ENCODE measurements at places on chromosomes 11 and 22. TPM values are rescaled to one million over a fixed set of nuclear protein-coding genes. Genes with fewer than 3 reads are reported as not detected.
A peak's percentile ranks its signal among the peaks of the same experiment; 100 is the strongest.

DNA sequence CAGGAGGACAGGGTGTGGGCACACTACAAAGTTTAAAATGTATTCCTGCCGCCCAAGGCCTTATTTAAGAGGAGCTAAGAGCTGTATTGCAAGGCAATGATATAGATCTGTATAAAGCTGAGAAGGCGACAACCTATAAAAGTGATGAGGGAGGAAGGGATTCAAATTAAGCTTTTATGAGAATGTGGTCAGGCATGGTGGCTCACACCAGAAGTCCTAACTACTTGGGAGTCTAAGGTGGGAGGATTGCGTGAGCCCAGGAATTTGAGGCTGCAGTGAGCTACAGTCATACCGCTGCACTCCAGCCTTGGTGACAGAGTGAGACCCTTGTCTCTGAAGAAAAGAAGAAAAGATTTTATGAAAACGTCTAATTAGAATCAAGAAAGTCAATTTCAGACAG lies 9.7 kb upstream of the GLB1L3 start:
- no peaks in the 10 kb centered on the region for H3K36me3 ChIP-seq
- H3K27me3 ChIP-seq = no peaks in the 10 kb centered on the region

- H3K4me1 ChIP-seq = peaks cover 4% of the 10 kb centered on the region
- no peaks in the 10 kb centered on the region for H3K27me3 ChIP-seq
- H3K27ac ChIP-seq = no peak overlapping the region
- DNase-seq = peak; percentile 30
- no peaks in the 10 kb centered on the region for H3K36me3 ChIP-seq
Observed at GRCh38 chr11:68386331-68386978, 74.1 kb downstream of the LRP5 start.

DNA sequence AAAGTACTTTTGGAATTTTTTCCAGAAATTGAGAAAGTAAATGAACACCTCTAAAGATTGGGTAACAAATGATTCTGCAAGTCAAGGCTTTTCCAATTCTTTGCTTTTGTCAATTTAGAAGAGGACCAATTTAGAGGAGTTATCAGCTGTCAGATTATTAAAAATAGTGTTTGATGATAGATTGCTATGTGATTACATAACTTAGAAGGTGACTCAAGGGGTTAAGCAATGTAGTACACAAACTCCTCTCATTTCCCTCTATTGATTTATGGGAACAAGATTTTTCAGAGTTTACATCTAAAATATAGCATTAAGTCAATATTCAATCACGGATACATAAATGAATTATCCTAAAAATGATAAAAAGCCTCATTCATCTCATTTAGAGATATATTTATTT lies 70.3 kb downstream of the INSC start:
- no peak overlapping the region for H3K4me3 ChIP-seq
- no peaks in the 10 kb centered on the region for H3K4me1 ChIP-seq
- H3K27ac ChIP-seq = no peak overlapping the region
- no peaks in the 10 kb centered on the region for H3K36me3 ChIP-seq

FREY1 gene
- polyA plus RNA-seq = 0.23 TPM

GRCh38 chr11:12705874-12706273 lies 31.7 kb downstream of the TEAD1 start:
- no peak overlapping the region for H3K27ac ChIP-seq
- H3K36me3 ChIP-seq = no peaks in the 10 kb centered on the region
- no peak overlapping the region for H3K4me3 ChIP-seq
- no peak for DNase-seq

GRCh38 chr11:66850588-66851238 lies 6.2 kb upstream of the LRFN4 start:
- no peaks in the 10 kb centered on the region for H3K27me3 ChIP-seq
- H3K4me3 ChIP-seq = no peak overlapping the region
- H3K4me1 ChIP-seq = peaks cover under 1% of the 10 kb centered on the region
- no peaks in the 10 kb centered on the region for H3K36me3 ChIP-seq

DNA sequence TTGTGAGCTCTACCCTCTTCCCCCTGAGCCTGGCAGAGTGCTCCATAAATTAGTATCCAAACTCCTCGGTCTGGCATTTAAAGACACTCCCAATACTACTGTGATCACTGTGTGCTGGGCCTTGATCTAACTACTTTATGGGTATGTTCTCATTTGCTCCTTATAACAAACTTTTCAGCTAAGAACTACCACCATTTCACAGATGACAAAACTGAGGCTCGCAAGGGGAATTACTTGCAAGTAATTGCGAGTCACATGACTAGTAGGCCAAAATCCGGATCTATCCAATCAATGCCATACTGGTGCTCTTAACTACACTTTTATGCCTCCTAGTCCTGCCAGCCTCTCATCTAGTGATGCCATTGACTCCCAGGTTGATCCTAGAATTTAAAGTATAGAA lies 3.6 kb downstream of the THOC5 start:
- DNase-seq = no peak
- H3K4me3 ChIP-seq = no peak overlapping the region
- H3K27me3 ChIP-seq = no peaks in the 10 kb centered on the region
- peaks cover 7% of the 10 kb centered on the region for H3K4me1 ChIP-seq

DNA sequence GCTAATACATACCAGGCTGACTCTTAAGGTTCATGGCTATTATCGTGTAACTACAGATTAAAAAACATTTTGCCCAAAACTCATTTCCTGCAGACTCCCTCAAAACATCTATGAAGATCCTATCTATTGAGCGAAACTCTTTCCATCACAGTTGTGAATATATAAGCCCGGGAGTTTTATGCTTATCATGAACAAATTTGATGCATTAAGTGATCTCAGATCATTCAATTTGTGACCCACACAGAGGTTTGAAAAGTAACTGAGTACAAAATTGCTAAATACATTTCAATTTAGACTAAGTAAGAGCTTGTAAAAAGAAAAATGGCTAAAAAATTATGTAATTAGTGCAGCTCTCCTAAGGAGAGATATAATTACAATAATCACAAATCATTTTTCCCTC lies 1228.8 kb upstream of the TENM4 start:
- H3K4me1 ChIP-seq = no peaks in the 10 kb centered on the region
- H3K27ac ChIP-seq = no peak overlapping the region
- H3K27me3 ChIP-seq = no peaks in the 10 kb centered on the region
- DNase-seq = no peak

DNA sequence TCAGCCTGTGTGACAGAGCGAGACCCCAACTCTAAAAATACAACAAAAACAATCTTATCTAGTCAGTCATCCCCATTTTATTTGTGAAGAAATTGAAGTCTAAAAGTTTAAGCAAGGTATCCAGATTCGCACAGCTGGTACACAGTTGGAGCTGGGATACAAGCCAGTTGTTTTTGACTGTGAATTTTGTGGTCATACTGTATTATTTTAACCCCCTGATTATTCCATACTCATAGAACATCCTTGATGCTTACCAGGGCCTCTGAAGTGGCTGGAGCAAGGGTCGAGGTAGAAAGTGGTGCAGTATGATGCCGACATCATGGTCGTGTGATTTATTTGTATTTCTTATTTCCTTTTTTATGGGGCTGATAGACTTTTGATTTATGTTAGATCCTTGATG lies 50.0 kb downstream of the BID start:
- DNase-seq = no peak
- no peaks in the 10 kb centered on the region for H3K27me3 ChIP-seq
- H3K36me3 ChIP-seq = no peaks in the 10 kb centered on the region
- H3K4me3 ChIP-seq = no peak overlapping the region

- H3K27ac ChIP-seq = no peak overlapping the region
- no peak overlapping the region for H3K4me3 ChIP-seq
- H3K36me3 ChIP-seq = no peaks in the 10 kb centered on the region
- H3K4me1 ChIP-seq = no peaks in the 10 kb centered on the region
- H3K27me3 ChIP-seq = no peaks in the 10 kb centered on the region
Observed at GRCh38 chr11:70672991-70673653, 274.8 kb downstream of the CTTN start.

KCNK4 gene
- not detected for polyA plus RNA-seq

DNA sequence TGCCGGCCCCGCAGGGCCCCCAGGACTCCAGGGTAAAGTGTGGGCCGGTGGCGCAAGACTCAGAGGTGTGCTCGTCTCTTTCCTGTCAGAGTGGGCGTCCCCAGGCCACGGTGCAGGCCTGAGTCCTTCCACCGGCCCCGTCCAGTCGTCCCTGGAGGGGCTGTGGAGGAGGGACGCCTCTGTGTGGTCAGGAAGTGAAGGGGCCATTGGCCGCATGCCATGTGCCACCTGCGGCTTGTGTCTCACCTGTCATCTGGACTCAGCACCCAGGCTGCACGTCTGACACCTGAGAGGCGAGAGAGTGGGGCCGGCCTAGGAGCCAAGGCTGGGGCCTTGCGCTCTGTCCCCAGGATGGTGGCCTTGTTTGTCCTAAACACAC lies 25.2 kb downstream of the MUC6 start:
- H3K27ac ChIP-seq = no peak overlapping the region
- no peaks in the 10 kb centered on the region for H3K4me1 ChIP-seq
- no peak overlapping the region for H3K4me3 ChIP-seq
- DNase-seq = no peak
- H3K36me3 ChIP-seq = no peaks in the 10 kb centered on the region

GRCh38 chr11:9660886-9661285 lies 3.0 kb upstream of the SWAP70 start:
- H3K27ac ChIP-seq = no peak overlapping the region
- no peak for DNase-seq
- H3K27me3 ChIP-seq = no peaks in the 10 kb centered on the region
- H3K4me3 ChIP-seq = no peak overlapping the region
- H3K4me1 ChIP-seq = peaks cover 1% of the 10 kb centered on the region

BTG4 gene
- not detected for polyA plus RNA-seq

RAG1 gene
- 0.18 TPM for polyA plus RNA-seq

DNA sequence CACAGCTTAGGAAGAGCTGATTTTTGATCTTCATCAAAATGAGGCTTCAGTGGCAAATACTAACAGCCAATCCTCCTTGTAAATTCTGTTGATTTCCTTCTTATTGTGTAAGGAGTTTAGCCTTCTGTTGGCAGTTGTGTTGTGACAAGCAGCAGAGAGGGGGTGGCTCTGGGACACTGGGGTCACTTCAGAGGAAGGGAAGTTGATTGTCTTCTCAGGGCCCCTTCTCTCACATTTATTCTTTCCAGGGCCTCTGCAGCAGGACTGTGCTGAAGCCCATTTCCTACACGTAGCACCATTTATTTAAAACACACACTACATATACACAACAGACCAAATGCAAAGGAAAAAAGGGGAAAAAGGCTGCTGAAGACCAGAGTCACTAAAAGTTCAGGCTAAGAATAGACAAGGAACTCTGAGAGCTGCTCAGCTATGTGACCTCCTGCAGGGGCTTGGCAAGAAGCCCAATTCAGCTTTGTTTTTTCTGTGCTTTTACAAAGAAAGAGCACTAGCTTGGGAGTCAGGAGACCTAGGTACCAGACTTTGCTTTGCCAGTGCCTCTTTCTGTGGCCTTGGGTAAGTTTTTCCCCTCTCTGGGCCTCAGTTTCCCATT lies 28.3 kb upstream of the UPB1 start:
- no peaks in the 10 kb centered on the region for H3K27me3 ChIP-seq
- peak overlapping the region; percentile 27 for H3K27ac ChIP-seq
- H3K4me3 ChIP-seq = no peak overlapping the region
- peak; percentile 58 for DNase-seq

DNA sequence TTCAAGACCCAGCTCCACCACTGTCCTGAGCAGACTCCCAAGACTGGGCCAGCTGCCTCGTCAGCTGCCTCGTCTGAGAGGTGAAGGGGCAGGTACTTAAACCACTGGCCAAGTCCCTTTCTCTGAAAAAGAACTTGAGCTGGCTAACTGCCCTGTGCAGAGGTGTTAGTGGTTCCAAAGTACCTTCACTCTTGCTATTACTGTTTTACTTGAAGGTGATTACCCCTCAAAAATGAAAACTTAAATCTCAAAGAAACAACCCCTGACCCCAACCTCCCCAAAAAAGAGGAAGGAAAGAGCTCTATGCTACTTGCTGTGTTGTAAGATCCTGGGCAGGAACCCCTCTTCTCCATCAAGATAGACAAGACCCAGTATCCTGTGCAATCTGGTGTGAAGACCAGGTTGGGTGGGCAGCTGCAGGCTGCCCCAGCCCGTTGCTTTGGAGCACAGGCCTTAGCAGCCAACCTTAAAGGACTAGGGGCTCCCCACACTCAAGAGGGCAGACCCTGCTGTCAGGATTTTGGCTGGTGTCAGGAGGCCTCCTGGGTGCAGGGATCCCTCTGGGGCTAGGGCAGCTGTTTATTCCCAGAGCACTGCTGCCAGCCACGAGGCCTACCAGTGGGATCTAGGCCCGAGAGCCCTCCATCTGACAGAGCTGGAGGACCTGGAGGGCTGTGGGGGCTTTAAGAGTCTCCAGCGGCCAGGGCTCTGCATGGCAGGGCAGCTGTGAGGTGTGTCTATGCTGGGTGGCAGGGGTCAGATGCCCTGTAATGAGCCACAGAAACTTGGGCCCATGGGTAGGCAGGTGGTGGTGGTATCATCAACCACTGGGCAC lies 13.0 kb downstream of the GUCD1 start:
- peaks cover 3% of the 10 kb centered on the region for H3K4me1 ChIP-seq
- no peaks in the 10 kb centered on the region for H3K36me3 ChIP-seq
- no peak overlapping the region for H3K4me3 ChIP-seq
- no peaks in the 10 kb centered on the region for H3K27me3 ChIP-seq
- DNase-seq = no peak

DNA sequence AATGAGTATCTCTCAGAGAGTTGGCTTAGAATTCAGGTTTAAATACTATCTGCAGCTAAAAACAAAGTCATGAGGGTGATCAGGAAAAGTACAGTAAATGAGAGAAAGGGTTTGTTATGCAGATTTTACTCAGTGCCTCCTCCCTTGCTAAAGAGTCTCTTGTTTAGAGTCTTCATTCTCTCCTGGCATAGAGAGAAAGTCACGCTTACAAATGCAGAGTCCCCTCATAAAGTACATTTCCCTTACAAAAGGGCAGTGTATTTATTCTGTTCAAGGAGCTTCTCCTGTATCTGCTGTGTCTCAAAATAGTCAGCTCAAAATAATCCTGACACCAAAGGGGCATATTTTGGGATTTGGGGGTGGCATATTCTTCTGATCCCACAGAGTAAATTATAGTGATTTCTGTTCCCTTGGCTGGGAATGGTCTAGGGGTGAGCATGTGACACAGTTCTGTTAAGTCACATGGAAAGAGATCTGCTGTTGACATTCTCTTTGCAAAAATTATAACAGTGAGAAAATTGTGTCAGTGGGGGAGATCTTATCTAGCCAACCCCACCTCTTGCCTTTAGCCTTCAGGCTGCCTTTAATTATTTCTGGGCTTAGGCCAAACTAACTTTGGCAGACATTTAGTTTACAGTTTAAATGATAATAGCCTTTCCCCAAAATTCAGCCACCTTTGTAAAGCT lies 102.9 kb downstream of the MTNR1B start:
- no peaks in the 10 kb centered on the region for H3K36me3 ChIP-seq
- no peaks in the 10 kb centered on the region for H3K4me1 ChIP-seq

GRCh38 chr11:124717786-124718651 lies 21.7 kb upstream of the NRGN start:
- H3K4me3 ChIP-seq = peak overlapping the region; percentile 41
- H3K36me3 ChIP-seq = no peaks in the 10 kb centered on the region
- H3K27ac ChIP-seq = no peak overlapping the region

APOA5 gene
- polyA plus RNA-seq = not detected

SLC37A2 gene
- polyA plus RNA-seq = 0.93 TPM

DNA sequence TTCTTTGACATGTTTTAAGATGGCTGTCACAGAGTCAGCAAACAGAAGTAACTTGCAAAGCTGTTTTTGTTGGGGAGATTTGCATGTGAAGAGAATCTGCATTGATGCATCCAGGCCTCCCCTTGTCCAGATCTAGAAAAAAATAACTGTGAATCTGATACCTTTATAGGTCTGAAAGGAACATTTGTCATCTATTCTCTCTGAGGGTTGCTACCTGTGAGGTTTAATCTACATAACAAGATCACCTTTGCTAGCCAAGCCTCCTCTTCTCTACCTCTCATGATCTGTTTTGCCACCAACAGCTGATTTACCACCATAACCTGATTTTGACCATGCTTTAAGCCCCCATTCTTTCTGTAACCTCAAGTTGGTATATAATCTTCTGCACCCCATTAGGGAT lies 47.2 kb upstream of the SLC5A12 start:
- H3K4me1 ChIP-seq = no peaks in the 10 kb centered on the region
- no peak for DNase-seq
- H3K27ac ChIP-seq = no peak overlapping the region
- H3K36me3 ChIP-seq = no peaks in the 10 kb centered on the region

MFNG gene
- 7.1 TPM for polyA plus RNA-seq
